Glomerular endothelial cell (primary cell): ENCODE measurements at places on chromosomes 4 and X. TPM values are rescaled to one million over a fixed set of nuclear protein-coding genes. Genes with fewer than 3 reads are reported as not detected.

- DNase-seq, result no peak
These were observed 193.8 kb downstream of the UNC5C start for GRCh38 chr4:95355021-95355420.

DNA sequence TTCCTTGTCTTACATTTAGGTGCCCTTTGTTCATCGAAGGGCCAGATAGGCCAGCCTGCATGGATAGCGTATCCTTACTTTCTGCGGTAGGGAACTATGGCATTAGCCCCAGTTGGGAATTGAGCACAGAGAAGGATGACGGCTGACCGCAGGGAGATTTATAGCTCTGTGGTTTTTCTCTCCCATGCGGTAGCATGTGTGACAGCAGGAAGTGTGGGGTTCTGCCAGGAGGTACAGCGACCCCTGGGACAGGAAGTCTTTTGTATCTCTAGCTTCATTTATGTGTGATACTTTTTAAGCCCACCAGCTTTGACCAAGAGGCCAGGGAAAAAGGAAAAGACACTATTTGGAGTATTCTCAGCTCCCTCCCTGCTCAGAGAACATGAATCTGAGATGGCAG is 33.1 kb downstream of the GAB3 start:
- DNase-seq, result no peak

- no peak for DNase-seq
These were observed 2.9 kb upstream of the TLR6 start for GRCh38 chr4:38859501-38859900.

- DNase-seq, result no peak
These were observed 153.3 kb downstream of the PRDM5 start for GRCh38 chr4:120769227-120769626.

DNA sequence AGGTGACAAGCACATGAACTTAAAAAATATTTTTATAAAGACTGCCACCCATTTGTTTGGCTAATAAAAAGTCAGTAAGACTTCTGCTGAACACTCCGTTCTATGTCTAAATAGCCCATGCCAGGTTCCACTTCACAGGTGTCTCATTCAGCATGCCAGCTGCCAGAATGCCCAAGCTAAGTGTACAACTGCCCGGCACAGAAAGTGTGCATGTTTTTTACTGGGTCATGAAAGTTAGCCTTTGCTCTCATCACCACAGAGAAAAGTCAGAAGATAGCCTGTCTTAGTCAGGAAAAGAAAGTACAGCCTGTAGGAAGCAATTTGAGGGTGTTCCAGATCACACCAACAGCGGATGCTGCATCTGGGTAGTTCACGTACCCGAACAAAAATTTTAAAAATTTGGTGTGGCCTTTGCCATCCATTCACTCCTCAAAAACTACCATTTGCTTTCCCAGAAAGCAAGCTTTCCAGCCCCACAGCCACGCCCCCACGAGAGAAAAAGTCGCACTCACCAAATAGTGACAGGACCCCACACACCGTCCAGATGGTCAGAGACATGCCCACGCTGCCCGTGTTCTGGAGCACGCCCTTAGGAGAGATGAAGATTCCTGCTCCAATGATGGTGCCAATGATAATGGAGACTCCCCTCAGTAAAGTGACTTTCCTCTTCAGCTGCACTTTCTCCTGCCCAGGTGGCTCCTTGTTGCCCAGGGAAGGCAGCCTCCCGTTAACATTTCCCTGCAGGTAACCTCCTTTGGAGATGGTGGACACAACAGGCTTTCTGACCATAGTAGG is 671 bp downstream of the SLC7A11 start:
- DNase-seq, result no peak

DNA sequence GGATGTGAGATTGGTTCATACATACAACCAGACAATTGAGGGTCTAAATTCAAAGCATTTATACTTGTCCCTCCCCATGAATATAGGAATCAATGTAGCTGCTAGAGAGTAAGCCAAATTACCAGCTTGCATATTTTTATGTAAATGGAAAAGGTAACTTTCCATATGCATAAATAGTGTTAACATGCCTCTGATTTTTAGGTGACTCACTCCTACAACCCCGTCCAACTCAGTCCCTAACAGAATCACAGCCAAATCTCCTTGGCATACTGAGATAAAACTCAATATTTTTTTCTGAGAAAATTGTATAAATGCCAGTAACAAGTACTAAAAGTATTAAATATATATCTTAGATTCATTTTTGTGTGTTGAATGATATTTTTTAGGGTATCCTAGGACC is 67.2 kb downstream of the INPP4B start:
- no peak for DNase-seq

GRCh38 chr4:137238456-137239162 is 293.7 kb downstream of the PCDH18 start:
- no peak for DNase-seq

DNA sequence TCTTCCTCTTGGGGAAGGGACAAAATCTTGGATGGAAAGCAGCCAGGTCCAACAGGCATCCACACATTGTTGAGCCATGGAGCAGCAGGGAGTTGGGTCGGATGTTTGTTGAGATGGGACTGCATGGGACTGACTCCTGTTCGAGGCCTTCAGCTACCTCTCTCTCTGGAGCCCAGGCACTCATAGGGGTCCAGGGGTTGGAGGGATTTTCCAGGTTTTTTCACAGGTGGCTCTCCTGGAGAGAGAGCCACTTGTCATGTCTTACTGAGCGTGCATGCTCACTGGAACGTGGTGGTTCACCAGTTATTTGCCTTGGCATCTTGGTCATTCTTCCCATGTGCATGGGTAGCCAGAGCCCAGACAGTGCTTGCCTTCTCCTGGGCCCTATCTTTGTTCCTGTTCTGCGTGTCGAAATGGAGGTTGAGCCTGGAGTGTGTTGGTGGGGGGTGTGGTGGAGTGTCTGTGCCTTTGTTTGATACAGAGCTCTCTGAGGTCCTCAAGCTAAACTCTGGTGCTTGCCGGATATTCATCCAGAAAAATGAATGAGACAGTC is 60.6 kb downstream of the NBDY start:
- DNase-seq, result no peak

- DNase-seq, result no peak
These were observed 50.9 kb downstream of the KIT start for GRCh38 chr4:54708339-54709279.

DNA sequence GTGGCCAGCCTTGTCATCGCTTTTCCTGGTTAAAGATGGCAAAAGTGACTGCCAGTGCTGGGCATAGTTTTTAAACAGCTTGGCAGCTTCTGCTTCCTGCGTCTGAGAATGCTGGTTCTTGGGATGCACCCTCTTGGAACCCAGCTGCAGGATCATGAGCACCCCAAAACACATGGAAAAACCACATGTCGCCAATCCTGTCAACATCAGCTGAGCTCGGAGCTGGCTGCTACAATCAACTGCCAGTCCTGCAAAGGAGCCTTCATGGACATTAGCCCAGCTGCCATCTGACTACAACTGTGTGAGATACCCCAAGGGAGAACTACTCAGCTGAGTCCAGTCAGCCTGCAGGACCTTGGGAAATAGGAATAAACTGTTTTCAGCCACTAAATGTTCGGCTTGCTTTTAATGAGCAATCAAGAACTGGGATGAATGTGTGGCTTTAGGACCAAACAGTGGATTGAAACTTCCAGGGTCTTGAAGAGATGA is 31.0 kb downstream of the OSTC start:
- no peak for DNase-seq

- no peak for DNase-seq
These were observed 8.7 kb downstream of the ATP5ME start for GRCh38 chr4:665381-665750.

- no peak for DNase-seq
These were observed 113.3 kb downstream of the AFAP1 start for GRCh38 chr4:7826176-7826908.

GRCh38 chr4:6221301-6221850 is 21.0 kb upstream of the JAKMIP1 start:
- DNase-seq, result no peak

DNA sequence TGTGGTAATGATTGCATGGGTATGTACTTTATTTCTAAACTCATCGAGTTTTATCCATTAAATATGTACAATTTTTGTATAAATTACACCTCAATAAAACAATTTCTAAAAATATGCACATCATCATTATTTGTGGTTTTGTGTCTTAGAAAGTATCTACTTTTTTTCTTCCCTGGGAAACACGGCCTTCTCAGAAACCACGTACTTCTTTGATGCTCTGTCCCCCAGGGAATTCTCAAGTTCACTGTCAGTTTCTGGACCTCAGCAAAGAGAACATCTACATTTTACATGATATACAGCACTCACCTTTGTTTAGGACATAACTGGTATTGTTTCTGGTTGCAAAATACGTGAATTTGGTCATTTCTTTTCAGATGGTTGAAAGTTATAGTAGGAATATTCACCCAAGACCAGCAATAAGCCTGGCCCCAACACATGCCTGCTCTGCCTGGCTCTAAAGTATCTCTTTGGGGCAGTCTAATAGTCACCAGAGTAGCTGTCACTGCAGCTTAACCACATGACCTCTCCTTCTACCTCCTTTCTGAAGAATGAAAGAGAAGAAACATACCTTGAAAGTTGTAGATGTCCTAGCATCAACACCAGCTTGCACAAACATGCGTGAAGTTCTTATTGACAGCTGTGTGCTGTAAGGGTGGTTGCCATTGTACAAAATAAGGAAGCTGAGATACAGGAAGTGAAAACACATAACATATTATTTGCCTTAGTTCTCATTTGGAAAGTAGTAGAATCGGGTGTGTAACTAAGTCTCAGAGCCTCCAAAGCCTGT is 48.4 kb upstream of the SPANXN4 start:
- no peak for DNase-seq

- DNase-seq, result no peak
These were observed 45.7 kb upstream of the INTU start for GRCh38 chr4:127586922-127587571.

GRCh38 chrX:130877892-130878341 is 25.1 kb downstream of the ENOX2 start:
- DNase-seq, result no peak

GRCh38 chr4:158801066-158801465 is 32.2 kb downstream of the FNIP2 start:
- no peak for DNase-seq

DNA sequence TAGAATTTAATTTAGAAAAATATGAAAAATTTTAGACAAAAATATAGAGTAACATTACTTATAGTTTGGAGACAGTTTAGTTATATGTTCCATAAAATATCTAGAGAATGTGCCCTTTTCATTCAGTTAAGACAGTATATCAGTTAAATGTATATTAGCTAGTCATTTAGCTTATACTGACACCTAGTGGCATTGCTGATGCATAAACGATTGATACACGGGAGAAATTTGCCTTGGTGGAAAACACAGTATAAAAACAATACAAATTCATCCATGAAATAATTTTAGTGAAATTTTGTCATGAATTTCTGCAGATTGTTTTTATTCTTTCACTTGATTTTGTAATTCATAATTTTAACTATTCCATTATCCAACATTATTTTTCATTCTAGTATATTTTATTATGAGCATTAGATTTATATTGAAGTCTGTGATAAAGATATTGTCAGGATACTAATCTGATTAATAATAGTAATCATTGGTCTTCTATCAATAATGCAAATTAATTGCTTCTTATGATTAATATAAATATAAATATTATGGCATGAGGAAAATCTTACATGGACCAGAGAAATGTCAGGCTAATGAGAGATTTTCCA is 219.0 kb downstream of the TLL1 start:
- peak; percentile 18 for DNase-seq

- no peak for DNase-seq
These were observed 306.3 kb upstream of the PCDH7 start for GRCh38 chr4:30413915-30414314.

DNA sequence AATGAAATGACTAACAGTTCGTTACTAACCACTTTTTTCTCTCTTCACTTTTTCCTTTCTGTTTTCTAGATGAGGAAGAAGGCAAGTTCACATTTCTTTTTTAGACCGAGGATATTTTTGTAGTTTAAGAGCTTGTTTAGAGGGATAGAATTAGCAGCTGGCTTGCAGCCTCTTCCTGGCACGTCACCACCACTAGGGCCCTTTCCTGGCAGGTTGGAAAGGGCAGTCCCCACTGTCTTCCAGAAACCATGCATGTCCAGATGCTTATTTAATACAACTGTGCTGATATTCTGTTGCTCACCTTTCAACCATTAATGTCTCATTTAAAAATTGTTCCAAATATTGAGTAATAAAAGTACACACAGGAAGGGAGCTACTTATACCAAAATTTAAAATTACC is 209.5 kb upstream of the PACRGL start:
- no peak for DNase-seq

DNA sequence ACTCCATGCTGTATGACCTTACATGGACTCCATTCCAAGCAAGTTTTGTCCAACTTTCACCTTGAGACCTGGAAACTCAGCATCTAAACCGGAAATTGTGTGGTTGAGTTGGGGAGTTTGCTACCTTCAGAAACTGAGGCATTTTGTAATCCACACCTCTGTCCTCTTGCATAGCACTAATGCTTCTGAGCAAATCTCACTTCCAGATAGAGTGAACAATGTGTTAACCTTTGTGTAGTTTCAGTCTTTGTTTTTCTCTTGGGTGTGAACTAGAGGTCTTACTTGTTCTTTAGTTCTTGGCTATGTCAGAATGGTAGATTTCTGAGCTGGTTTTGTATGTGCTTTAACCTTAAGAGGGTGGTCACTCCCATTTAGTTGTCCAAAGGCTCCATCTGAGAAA is 48.1 kb upstream of the TCEAL2 start:
- no peak for DNase-seq

- DNase-seq, result no peak
These were observed 4.4 kb downstream of the GPRIN3 start for GRCh38 chr4:89303177-89303576.

GRCh38 chr4:140904904-140905303 is 148.7 kb upstream of the TBC1D9 start:
- DNase-seq, result no peak

GRCh38 chr4:90159193-90159592 is 32.0 kb downstream of the CCSER1 start:
- DNase-seq, result no peak

GRCh38 chr4:63169836-63170235 is 1239.4 kb downstream of the TECRL start:
- DNase-seq, result no peak

DNA sequence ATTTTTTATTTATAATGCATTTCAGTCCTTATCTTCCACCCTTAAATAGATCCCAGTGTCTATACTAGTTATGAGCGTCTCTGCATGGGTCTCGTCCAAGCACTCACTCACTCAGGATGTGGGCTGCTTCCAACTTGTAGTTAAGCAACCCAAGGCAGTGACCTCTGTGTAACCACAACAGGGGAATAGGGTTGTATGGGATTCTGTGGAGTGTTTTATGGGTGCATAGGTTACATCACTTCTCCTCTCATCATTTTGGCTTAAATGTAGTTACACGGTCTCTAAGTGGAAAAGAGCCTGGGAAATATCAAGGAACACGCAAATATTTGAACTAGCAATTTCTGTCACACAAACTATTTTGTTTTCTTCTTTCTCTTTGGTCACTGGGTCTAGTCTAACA is 931.0 kb downstream of the STIM2 start:
- no peak for DNase-seq

GRCh38 chr4:166493924-166494345 is 620.9 kb downstream of the TLL1 start:
- DNase-seq, result no peak

The SSX2B gene
- total RNA-seq, result not detected in 2 replicates

The NWD2 gene
- not detected in 2 replicates for total RNA-seq

The RHOXF1 gene
- not detected in 2 replicates for total RNA-seq

The PTPN13 gene
- 3.0 and 10.5 TPM in 2 replicates for total RNA-seq

The OPN1MW3 gene
- total RNA-seq, result not detected in 2 replicates

The SRP72 gene
- total RNA-seq, result 68.3 and 69.3 TPM in 2 replicates

The ESX1 gene
- total RNA-seq, result not detected in 2 replicates

The ADH4 gene
- not detected in 2 replicates for total RNA-seq

The SLC26A1 gene
- 0.05 and 0.41 TPM in 2 replicates for total RNA-seq

The BCORL1 gene
- total RNA-seq, result 6.2 and 12.4 TPM in 2 replicates

The STEEP1 gene
- total RNA-seq, result 24.2 and 29.6 TPM in 2 replicates

The IGSF1 gene
- total RNA-seq, result 0.70 and 1.7 TPM in 2 replicates

The GAGE12F gene
- total RNA-seq, result not detected in 2 replicates

The FGFR3 gene
- total RNA-seq, result 0.05 and 2.1 TPM in 2 replicates
